ENCODE measurements at places on chromosomes 12 and 14.

DNA sequence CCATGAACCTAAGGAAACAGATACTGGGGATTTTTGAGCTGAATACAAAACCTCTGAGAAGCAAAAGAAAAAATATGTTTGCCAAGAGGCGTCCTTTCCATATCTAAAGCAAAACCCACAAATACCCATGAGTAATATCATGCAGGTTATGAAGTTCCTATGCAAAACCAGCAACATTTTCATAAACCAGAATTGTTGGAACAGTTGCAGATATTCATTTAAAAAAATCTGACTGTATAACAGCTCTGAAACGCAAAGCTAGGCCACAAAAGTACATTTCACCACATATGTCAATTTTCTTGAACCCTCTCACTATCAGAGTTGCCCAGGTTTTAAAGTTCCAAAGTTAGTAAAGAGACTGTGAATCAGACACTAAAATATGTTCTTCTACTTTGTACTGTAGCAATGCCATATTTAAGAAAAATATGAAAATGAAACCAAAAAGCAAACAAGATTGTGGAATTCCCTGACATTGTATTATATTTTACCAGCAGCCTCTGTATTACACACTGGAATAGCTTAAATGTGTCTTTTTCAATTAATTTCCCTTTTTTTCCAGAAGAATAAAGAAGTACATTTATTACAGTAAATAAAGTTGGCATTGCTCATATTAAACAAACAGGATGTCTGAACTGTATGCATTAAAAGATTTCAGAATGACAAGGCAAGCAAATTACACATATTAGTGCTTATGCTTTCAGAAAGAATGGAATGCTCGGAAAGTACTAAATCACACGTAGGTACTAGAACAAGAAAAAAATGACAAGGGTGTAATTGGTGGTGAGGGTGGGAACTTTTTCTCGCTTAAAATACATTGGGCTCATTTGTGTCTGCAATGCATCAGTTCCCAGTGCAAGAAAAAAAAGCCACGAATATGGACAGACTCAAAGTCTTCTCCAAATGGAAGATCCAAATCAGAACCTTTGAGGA is 33.6 kb upstream of the HIF1A start:
- DNase-seq, result peak; percentile 80

GRCh38 chr12:48816143-48816854 is 2.0 kb upstream of the CACNB3 start:
- no peak for DNase-seq

DNA sequence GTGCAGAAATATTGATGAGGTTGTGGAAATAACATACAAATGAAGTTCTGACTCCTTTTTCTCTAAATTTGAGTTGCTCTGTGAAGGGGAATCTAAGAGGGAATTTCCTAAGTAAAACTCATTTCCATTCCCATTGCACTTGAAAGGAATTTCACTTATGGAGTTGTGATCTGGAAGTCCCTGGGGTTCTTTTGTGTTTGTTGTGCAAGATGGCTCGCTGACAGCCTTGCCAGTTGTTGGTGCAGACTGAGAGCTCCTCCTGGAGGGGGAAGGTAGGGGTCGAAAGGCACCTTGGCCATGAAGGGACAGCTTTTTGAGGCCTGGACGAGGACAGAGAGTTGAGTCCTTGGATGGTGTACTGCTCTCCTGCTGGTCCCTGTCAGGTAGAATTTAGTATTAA is 72.0 kb downstream of the C12orf56 start:
- DNase-seq, result peak; percentile 3

GRCh38 chr14:105026802-105027563 is 6.1 kb upstream of the CDCA4 start:
- no peak for DNase-seq

- no peak for DNase-seq
Measured at GRCh38 chr12:44748950-44749468, 127.1 kb downstream of the NELL2 start.

- no peak for DNase-seq
Measured at GRCh38 chr12:132329720-132330548, 545 bp upstream of the GALNT9 start.

DNA sequence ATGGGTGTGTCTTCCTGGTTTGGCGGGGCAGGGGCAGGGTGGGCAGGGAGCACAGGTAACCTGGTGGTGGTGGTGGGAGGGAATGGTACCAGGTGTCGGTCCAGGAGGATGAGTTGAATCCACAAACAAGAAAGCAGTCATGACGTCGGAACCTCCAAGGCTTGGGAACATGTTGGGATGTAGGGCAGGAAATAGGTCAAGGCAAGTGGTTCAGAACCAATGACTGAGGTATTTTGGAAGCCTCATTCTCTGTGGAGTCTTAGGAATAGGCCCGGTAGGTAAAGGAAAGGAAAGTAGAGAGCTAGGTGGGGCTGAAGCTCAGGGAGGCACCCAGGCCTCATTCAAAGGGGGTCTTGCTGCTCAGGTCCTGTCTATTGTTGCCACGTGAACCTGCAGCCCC is 39.1 kb upstream of the TMED10 start:
- no peak for DNase-seq

- DNase-seq, result peak; percentile 56
Measured at GRCh38 chr12:2615665-2616402, 178.9 kb upstream of the FKBP4 start.

GRCh38 chr12:108633534-108634248 is at the start of gene SELPLG:
SELPLG (minus strand) TSS chr12:108633894; CDS start chr12:108624307, 9,587 bp downstream.
- no peak for DNase-seq

DNA sequence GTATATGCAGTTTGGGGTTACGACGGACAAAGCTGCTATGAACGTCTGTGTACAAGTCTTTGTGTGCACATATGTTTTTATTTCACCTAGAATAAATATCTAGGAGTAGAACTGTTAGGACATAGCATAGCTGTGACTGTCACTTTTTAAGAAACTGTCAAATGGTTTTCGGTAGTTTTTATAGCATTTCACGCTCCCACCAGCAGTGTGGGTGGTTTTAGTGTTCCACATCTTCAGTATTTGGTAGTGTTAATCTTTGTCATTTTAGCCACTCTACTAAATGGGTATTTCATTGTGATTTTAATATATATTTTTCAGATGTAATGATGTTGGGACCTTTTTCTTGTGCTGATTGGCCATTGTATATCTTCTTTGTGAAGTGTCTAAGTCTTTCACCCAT is 109.1 kb upstream of the BCAT1 start:
- DNase-seq, result no peak

DNA sequence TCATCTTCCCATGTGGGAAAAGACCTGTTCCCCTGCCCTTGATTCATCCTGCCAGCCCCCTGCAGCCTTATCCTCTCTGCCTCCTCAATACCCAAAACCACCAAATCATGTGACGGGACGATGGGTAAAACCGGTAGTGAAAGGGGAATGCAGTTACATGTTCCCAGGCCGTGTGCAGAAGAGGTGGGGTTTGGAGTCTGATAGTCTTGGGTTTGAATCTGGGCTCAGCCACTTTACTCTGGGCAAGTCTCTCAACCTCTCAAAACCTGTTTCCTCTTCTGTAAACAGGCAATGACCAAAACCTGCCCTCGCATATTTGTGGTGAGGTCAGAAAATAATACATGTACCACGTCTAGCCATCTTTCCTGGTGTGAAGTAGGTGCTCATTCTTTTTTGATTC is 123.0 kb downstream of the PLXNC1 start:
- DNase-seq, result no peak

- no peak for DNase-seq
Measured at GRCh38 chr14:64698903-64699302, 5.3 kb upstream of the PLEKHG3 start.

DNA sequence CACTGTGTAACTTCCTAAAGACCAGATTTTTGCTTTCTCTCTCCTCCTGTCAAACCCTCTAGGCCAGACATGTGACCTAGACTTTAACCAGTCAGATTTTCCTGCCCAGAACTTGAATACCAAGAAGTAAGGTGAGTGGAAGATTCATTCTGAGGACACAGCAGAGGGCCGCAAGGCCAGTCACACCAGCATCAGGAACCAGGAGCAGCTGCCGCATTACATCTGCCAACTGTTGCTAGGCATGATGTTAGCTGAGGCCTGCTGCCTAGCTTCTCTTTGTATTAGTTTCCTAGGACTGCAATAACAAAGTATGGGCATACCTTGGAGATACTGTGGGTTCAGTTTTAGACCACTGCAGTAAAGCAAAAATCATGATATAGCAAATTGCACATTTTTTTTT is 101.9 kb upstream of the BMP4 start:
- DNase-seq, result no peak

- DNase-seq, result no peak
Measured at GRCh38 chr12:27936196-27936595, 36.3 kb downstream of the PTHLH start.

- DNase-seq, result no peak
Measured at GRCh38 chr14:102683399-102684297, 91.2 kb downstream of the RCOR1 start.

GRCh38 chr14:71022012-71022869 is 115.0 kb downstream of the PCNX1 start:
- DNase-seq, result no peak

- DNase-seq, result no peak
Measured at GRCh38 chr12:131049549-131050339, 96.0 kb downstream of the ADGRD1 start.

DNA sequence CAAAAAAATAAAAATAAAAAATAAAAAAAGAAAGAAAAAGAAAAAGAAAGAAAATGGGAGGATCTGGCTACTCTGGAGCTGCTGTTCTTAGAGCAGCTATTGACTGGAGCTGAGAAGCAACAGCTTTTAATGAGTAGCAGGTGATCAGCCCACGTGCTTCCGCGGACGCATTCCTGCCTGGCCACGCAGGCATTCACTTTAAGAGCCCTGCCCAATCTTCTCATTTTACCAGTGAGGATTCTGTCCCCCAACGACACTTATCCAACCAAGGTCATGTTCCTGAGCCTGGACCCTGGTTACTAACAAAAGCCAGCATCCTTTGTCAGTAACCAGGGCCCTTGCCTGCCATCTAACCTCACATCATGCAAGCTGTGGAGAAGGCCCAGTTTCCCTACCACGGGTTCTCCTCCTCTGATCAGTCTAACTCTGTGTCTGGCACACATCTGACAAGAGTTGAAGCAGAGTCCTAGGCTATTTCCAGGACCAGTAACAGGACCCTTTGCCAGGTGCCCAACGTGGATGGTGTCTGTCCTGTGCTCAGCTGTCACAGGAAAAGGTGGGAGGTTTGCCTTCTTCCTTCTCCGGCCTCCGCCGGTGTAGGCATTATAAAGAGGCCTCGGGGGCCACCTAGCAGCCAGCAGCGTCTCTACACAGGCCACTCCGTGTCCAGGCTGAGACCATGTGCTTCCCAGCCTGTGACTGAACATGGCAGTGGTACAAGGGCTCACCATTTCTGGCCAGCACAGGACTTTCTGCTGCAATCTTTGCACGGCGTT is 60.9 kb upstream of the GPATCH2L start:
- DNase-seq, result no peak

GRCh38 chr12:7162691-7163114 is 26.8 kb upstream of the PEX5 start:
- DNase-seq, result no peak

- DNase-seq, result no peak
Measured at GRCh38 chr14:44204061-44204835, 302.8 kb downstream of the FSCB start.

- no peak for DNase-seq
Measured at GRCh38 chr14:33590891-33591630, 359.8 kb downstream of the EGLN3 start.
